Activated CD4-positive, CD25-positive, alpha-beta regulatory T cell treated with anti-CD3 and anti-CD28 coated beads, Interleukin-2, amount 50 U/mL, for 24 hours (primary cell): ENCODE measurements at places on chromosomes 7 and 10.
A peak's percentile ranks its signal among the peaks of the same experiment; 100 is the strongest.

DNA sequence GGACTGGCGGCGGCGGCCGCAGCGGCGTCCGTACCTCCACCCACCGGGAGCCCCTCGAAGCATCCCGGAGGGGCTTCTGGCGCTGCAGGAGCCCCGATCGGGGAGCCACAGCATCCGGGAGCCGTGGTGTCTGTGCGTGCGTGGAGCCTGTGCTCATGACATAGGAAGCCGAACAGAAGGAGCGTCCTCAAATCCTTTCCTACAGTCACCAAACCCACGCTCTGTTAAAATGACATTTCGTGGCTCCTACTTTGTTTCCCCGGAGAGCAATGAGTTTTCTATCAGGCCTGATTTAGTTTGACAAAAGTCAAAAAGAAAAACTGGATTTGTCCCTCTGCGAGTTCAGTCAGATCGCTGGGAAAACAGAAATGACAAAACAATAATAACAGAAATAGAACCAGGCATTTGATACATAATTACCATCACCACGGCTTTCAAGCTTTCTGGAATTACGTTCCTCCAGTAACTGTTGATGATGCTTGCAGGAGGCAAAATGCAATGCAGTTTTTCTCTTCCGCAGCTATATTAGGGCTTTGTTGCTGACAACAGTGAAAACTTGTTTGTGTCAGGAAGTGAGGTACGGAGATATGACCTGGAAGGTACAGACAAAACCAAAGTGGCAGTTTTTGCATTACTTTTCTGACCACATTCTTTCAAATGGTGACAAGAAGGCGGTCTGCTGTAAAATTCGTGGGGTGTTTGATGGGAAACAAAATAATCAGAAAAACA is 219.3 kb upstream of the MKLN1 start:
- no peak for ATAC-seq

DNA sequence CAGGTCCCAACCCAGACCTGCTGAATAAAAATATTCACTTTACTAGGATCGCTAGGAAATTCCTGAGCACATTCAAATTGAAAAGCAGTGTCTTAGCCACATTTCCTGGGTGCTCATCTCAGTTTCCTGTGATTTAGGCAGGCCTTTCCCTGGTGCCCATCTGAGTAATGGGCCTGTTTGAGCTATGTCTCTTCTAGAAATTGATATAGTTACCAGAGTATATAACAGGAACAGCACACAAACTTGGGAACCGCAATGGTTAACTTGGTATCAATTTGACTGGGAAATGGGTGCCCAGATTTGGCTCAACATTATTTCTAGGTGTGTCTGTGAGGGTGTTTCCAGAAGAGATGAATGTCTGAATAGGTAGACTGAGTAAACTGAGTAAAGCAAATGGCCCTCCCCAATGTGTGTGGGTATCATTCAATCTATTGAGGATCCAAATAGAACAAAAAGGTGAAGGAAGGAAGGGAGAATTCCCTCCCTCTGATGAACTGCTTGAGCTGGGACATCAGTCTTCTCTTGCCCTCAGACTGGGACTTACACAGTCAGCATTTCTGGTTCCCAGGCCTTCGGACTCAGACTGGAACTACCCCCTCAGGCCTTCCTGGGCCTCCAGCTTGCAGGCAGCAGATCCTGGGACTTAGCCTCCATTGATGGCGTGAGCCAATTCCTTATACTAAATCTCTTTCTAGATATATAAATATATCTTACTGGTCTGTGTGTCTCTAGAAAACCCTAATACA is 99.1 kb downstream of the CCDC71L start:
- peak; percentile 73 for ATAC-seq

- ATAC-seq, result no peak
These were observed 54.6 kb upstream of the ABCB4 start for GRCh38 chr7:87530126-87530525.

DNA sequence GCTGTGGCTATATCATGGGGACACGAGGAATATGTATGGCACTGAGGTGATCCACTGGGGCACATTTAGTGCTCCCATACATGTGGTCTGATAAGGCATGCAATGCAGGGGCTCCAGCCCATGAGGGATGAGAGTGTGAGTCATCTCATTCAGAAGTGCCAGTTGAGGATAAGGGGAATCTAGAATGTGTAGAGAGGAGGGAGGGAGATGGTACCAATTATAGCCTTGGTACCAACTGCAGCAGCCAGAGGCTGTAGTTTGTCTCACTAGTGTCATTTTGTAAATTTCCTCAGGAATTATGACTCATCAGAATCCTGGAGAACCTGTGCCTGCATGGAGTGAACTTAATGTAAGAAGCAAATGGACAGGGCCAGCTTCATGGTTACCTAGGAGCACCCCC is 46.2 kb downstream of the LAMB4 start:
- ATAC-seq, result no peak

DNA sequence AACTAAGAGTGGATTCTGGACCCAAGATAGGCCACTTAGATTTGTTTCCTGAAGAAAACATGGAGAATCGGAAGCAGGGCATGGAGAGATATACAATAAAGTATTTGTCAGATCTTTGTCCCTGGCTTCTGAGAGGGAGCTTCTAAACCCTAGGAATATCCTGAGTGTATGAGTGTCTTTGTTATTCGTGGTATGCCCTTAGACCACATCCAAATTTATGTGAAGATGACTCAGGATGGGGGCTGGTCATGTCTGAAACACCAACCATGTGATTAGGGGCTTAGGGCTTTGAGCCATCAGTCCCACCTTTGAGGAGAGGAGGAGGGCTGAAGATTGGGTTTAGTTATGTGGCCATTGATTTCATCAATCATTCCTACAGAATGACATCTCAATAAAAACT is 69.7 kb upstream of the PLPP4 start:
- ATAC-seq, result no peak

DNA sequence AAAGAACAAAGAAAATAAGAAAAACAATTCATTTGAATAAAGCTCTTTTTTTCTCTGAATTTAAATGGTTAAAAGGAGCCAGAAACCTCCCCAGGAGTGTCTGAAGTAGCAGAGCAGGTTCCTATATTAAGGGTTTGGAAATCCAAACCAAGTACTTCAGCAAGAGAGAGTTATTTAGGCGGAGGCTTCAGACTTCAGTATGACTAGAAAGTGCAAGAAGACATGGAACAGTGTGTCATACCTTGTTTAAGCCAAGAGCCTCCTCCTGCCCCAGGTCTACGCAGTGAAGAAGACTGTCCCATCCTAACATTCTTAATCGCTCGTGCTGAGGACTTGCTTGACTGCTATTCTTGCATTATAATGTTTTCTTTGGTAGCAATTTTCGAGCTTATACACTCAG is 51.3 kb downstream of the ODAD2 start:
- no peak for ATAC-seq

DNA sequence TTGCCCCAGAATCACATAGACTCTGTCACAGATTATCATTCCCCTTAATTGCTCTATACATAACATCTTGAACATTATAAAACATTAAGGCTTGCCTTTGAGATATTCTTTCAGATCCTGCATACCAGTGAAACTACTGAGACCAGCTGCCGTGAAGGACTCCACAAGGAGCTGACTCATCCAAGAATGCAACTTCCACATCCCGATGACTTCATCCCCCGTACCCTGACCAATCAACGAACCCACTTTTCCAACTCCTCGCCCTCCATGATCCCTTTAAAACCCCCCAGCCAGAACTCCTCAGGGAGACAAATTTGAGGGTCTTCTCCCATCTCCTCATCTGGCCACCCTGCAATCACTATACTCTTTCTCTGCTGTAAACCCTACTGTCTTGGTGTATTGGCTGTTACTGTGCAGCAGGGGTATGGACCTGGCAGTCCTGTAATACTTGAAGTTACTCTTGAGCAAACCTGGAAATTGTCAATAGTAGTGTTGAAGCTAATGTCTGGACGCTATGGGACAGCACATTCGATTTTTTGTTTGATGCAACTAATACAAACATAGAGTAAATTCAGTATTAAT is 49.8 kb downstream of the HTR5A start:
- no peak for ATAC-seq

DNA sequence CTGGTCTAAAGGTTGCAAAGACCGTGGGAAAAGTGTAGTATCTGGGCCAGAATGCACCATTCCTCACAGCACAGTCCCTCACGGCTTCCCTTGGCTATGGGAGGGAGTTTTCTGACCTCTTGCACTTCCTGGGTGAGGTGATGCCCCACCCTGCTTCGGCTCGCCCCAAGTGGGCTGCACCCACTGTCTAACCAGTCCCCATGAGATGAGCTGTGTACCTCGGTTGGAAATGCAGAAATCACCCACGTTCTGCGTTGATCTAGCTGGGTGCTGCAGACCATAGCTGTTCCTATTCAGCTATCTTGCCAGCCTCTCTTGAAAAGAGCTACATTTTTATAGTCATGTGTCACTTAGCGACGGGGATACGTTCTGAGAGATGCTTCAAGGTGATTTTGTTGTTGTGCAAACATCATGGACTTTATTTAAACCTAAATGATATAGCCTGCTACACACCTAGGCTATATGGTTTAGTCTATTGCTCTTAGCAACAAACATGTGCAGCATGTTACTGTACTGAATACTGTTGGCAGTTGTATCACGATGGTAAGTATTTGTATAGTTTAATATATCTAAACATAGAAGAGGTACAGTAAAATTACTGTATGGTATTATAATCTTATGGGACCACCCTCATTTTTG is 120.0 kb downstream of the PPP1R9A start:
- ATAC-seq, result no peak

DNA sequence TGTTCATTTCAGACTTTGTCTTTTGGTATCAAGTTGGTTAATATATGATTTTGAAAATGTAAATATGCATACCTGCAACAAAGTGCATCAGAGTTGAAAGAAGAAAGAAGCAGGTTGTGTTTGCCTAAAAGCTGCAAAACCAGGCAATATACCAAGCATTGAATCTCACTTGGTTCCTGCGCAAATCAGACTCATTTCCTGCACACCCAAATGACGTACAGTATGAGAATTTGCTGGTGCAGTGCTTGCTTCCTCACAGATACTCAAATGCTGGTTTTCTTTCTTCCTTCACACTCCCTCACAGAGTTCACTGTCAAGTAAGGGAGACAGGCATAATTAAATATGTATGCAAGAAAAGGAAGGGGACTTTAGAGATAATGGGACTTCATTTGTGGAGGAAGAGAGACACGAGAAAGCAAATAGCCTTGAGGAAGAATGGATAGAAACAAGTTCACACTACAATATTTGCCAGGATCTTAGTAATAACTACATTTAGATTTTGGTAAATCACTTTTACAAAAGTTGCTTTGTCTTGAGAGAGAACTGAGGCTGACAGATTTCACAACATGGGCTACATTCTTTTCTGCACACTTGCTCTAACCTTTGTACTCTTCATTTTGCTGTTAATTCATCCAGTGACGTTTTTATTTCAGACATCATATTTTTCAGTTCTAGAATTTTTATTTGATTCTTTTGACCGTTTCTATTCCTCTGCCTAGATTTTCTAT is 56.9 kb upstream of the AOAH start:
- ATAC-seq, result no peak

DNA sequence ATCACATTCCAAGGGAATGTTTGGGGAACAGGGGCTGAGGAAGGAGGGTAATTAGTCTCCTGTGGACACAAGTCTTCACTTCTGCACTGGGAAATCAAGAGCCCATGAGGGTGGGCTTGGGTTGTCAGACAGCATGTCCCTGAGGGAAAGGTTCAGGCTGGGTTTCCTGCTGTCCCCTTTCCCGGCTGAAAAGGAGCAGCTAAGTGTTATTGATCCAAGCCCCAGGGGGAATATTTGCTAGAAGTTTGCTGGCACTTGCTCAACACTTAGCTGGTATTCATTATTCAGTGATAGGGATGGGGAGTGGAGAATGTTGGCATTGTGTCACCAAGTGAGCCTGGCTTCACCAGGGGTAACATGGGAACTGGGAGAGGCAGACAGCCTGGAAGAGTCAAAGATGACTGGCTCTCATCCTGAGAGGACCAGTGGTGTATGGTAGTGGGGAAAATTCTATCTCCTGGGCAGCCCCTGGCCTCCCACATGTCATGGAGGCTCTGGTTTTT is 344.4 kb upstream of the PODXL start:
- no peak for ATAC-seq

- ATAC-seq, result no peak
These were observed 903 bp downstream of the ZNF655 start for GRCh38 chr7:99559175-99559915.

DNA sequence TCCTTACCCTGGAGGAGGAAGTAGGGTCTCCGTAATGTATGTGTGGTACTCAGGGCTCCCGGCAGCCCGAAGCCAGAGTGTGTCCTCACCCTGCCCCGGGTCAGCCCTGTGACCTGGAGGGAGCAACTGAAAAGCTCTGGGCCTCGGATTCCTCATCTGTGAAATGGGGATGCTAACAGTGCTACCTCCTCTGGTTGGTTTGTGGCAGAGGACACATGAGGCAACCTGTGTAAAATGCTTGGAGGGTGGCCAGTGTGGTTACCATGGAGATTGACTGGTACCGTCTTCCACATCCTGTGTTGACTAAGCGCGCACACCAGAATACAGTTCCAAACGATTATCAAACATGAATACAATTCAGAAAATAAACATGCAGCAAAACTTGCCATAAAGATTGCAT is 163.8 kb upstream of the KLF6 start:
- ATAC-seq, result peak; percentile 81

DNA sequence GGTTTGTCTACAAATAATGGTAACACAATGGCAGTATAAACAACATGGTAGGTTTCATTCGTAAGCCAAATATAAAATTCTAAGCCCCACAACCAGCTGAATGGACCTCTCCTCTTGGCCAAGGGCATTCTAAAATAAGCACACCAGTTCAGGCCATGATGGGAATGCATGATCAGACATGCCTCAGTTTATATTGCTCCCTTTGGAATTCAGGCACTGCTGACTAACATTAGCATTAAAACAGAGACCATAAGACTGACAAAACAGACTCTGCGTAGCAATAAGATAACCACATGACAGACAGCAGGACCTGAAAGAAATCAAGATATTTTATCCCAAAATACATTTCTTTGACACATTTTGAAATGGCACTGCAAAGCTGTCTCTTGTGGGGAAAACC is 125.8 kb downstream of the FAM107B start:
- ATAC-seq, result no peak

- ATAC-seq, result no peak
These were observed at the start of gene CDH23 for GRCh38 chr10:71396711-71397295. Gene CDH23 (plus strand): TSS chr10:71396920. CDS start chr10:71439832, 42,912 bp downstream.

DNA sequence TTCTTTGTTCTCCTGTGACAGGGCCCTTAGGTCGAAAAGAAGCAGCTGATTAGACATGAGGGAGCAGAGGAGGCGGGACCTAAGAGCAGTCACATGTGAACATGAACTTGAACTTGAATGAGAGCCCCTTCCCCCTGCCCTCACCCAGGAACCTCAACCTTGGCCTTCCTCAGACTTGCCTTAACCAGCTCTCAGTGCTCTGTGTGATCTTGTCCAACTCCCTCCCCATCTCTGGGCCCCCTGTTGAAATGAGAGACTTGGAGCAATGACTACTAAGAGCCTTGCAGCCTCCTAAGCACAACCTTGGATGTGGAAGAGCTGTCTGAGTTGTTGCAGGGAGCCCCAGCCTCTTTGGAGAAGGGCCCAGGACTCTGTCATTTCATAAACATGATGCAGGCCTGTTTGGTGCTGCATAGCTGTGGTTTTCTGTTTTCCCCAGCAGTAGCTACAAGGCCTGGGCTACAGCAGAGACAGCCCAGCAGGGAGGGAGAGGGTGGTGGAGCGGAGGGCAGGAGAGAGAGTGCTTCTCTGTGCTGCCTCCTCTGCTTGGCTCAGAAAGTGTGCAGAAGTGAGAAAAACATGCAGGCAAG is 123.9 kb upstream of the ZMIZ1 start:
- no peak for ATAC-seq

- no peak for ATAC-seq
These were observed 177.9 kb upstream of the BET1 start for GRCh38 chr7:94182066-94182465.
